Mesendoderm (in vitro differentiated cells): ENCODE measurements at places on chromosomes 5 and 9.

DNA sequence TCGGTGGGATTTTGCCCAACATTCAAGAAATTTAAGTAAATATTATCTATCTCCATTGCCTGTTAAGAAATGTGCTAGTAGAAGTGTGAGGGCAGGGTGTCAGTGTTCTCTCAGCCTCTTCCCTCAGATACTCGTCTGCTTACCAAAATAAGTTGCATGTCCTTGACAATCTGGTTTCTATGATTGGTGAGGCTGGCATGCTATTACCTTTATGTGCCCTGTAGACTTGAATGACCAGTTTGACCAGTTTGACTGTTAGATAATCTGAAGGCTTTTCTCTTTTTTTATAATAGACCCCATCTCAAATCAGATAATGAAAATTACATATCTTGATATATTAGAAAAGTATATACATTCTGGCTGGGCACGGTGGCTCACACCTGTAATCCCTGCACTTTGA is 348 bp downstream of the CATSPER3 start:
- DNase-seq, result no peak
- no peaks in the 10 kb centered on the region for H3K27me3 ChIP-seq
- H3K4me1 ChIP-seq, result no peaks in the 10 kb centered on the region
- H3K27ac ChIP-seq, result no peak overlapping the region
- no peaks in the 10 kb centered on the region for H3K36me3 ChIP-seq
- H3K4me3 ChIP-seq, result no peak overlapping the region

DNA sequence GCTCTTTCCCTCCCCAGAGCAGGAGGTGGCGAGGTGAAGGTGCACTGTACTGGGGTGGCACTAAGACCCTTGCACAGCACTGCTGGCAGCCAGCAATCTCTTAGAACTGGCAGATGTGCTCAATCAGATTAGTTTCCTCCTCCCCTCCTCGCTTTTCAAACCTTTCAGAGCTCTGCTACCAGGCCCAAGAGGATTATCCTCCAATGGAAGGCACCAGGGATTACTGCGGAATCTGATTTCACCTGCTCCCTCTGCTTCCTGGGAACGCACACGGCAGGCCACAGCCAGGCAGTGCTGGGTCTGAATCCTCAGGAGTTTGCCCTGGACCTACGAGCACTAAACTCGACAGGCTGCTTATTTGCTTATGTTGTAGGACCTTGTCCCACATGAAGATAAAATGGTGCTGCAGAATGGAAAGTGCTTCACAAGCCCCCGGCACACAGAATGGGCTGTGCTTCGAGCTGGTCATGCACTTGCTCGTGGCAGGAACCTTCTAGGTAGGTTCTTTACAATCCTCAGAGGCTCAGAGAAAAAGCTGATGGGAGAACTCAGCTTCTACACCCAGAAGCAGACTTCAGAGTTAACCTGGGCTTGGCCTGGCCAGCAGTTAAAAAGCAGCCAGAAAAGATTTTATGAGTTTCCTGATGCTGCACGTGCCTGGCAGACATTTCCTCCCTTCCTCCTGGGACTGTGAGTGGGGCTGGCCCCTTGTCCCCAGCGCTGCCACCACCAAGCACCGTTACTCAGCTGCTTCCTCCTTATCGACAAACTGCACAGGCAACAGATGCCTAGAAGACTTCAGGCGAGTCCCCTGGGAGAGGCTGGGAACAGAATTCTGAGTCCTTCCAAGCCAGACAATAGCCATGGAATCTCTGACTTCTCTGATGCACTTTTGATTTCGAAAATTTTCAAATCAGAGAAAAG is 33.1 kb downstream of the FABP6 start:
- no peak overlapping the region for H3K4me3 ChIP-seq
- H3K27ac ChIP-seq, result no peak overlapping the region
- no peaks in the 10 kb centered on the region for H3K36me3 ChIP-seq
- no peaks in the 10 kb centered on the region for H3K27me3 ChIP-seq

DNA sequence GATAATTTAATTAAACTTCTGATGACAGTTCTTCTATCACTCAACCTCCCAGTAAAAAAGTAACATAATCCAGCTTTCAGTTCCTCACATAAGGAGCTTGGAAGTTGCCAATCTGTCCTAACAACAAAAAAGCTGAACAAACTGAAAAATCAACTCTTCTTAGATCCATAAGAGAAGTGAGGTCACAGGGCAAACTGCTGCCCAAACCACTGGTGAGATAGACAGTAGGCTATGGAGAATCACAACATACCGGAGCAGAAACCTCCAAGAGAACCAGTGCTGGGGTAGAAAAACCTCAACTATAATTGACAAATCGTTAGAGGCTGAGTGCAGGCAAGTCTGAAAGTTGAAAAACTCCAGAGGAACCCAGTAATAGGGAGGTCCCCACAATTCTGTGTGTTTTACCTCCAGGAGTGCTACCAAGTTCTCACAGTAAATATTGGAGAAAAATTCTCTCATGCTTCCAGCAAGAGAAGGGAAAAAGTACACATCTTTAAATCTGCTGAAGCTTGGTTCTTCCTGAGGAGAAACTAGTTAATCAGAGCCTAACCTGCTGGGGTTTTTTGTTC is 300.0 kb downstream of the PDE4D start:
- H3K4me1 ChIP-seq, result no peaks in the 10 kb centered on the region
- H3K27me3 ChIP-seq, result no peaks in the 10 kb centered on the region
- DNase-seq, result no peak
- H3K36me3 ChIP-seq, result no peaks in the 10 kb centered on the region
- no peak overlapping the region for H3K27ac ChIP-seq

DNA sequence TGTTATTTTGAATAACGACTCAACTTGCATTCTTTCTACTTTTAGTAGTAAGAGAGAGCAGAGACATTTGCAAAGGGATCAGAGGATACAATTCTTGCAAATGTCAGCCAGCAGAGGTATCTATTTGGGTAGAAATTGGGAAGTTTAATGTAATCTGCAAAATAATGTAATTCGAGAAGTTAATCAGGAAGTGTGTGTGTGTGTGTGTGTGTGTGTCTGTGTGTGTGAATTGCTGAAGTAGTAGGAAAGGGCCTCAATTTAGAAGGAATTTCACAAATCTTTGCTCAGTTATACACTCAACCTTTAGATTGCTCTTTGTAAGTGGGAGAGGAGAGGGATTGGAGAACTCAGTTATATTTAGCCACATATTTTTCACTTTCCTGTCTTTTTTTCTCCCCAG is 11.0 kb upstream of the IFNA1 start:
- no peak for DNase-seq
- H3K27ac ChIP-seq, result no peak overlapping the region
- no peaks in the 10 kb centered on the region for H3K4me1 ChIP-seq
- no peaks in the 10 kb centered on the region for H3K27me3 ChIP-seq
- no peaks in the 10 kb centered on the region for H3K36me3 ChIP-seq
- H3K4me3 ChIP-seq, result no peak overlapping the region

GRCh38 chr9:14451949-14452348 is 138.0 kb upstream of the NFIB start:
- no peaks in the 10 kb centered on the region for H3K27me3 ChIP-seq
- H3K36me3 ChIP-seq, result no peaks in the 10 kb centered on the region
- no peak overlapping the region for H3K4me3 ChIP-seq
- no peaks in the 10 kb centered on the region for H3K4me1 ChIP-seq

- H3K27me3 ChIP-seq, result no peaks in the 10 kb centered on the region
- no peak for DNase-seq
- no peak overlapping the region for H3K4me3 ChIP-seq
- H3K36me3 ChIP-seq, result no peaks in the 10 kb centered on the region
- H3K27ac ChIP-seq, result no peak overlapping the region
- H3K4me1 ChIP-seq, result no peaks in the 10 kb centered on the region
Observed at GRCh38 chr5:178332210-178332641, 99.6 kb upstream of the PHYKPL start.

GRCh38 chr5:50439221-50439620 is 1.9 kb downstream of the EMB start:
- H3K4me1 ChIP-seq, result no peaks in the 10 kb centered on the region
- H3K36me3 ChIP-seq, result no peaks in the 10 kb centered on the region
- no peak overlapping the region for H3K4me3 ChIP-seq
- H3K27ac ChIP-seq, result no peak overlapping the region
- H3K27me3 ChIP-seq, result no peaks in the 10 kb centered on the region

- no peaks in the 10 kb centered on the region for H3K36me3 ChIP-seq
- H3K27ac ChIP-seq, result no peak overlapping the region
- no peak overlapping the region for H3K4me3 ChIP-seq
Observed at GRCh38 chr9:72132052-72132451, 17.2 kb upstream of the GDA start.

DNA sequence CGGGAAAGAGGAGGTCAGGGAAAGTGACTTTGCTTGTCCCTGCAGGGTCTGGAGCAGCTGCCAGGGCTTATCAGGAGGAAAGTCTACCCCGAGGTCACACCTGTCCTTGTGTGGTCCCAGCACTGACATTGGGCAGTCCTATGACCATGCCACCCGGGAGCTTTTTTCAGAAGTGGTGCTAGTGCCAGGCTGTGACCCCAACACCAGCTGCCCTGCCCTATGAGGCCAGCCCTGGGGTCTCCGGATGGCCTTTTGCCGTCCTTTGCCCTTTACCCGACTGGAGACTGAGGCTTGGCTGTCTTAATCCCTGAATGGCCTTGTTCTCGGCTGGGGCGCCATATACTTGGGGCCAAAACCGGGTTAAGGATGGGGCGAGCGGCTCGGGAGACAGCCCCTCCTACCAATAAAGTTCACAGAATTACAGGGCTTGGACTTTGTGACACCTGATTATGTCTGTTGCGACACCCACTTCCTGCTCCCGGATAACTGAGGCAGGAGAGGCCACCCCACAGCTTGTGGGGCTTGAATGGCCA is 22.2 kb upstream of the SLC9A3 start:
- DNase-seq, result no peak
- H3K27ac ChIP-seq, result no peak overlapping the region
- H3K36me3 ChIP-seq, result no peaks in the 10 kb centered on the region
- no peak overlapping the region for H3K4me3 ChIP-seq

- no peak overlapping the region for H3K4me3 ChIP-seq
- H3K27me3 ChIP-seq, result no peaks in the 10 kb centered on the region
- no peaks in the 10 kb centered on the region for H3K36me3 ChIP-seq
- no peaks in the 10 kb centered on the region for H3K4me1 ChIP-seq
- no peak for DNase-seq
Observed at GRCh38 chr5:110257971-110258370, 468.5 kb downstream of the TMEM232 start.

- no peaks in the 10 kb centered on the region for H3K36me3 ChIP-seq
- no peaks in the 10 kb centered on the region for H3K27me3 ChIP-seq
- H3K27ac ChIP-seq, result no peak overlapping the region
- no peak overlapping the region for H3K4me3 ChIP-seq
- peak; percentile 63 for DNase-seq
Observed at GRCh38 chr5:116157902-116158301, 73.1 kb downstream of the COMMD10 start.

DNA sequence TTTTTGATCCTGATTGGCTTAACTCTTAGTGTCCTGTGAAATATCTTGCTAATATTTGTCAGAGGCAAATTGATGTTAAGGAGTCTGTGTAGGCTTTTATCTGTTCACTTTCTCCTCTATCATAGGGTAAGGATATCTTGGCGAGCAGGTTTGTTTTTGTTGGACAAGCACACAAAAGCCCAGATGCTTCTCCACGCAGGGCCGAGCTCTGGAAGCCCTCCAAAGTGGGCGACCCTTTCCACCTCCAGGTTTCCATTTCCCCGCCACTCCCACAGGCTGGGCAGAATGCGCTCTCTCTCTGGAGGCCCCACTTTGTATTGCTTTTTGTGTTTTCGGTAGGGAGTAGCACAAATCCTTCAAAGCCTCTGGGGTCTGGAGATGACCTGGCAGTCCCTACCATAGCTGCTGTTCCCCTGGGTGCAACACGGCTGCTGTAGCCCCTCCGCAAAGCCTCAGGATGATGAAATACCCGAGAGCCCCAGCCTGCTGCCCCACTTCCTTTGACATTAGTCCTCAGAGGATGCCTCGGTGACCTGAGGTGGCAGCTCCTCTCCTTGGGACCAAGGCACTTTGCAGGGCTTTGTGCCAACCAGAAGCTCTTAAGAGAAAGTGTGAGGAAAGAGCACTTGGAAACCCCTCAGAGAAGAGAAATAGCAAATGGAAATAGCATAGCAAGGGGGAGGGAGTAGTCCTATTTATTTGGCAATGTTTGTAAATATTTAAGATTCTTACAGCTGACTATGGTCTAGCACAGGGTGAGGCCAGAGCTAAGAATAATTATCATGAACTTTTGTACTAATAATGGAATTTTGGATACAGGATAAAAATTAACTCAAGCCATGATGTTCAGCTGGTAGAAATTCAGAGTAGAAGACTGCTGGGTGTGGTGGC is 122.8 kb downstream of the ARHGEF28 start:
- H3K4me1 ChIP-seq, result no peaks in the 10 kb centered on the region
- no peak for DNase-seq
- no peaks in the 10 kb centered on the region for H3K36me3 ChIP-seq
- no peak overlapping the region for H3K4me3 ChIP-seq
- H3K27me3 ChIP-seq, result no peaks in the 10 kb centered on the region
- no peak overlapping the region for H3K27ac ChIP-seq

- no peak for DNase-seq
- H3K36me3 ChIP-seq, result no peaks in the 10 kb centered on the region
- no peaks in the 10 kb centered on the region for H3K4me1 ChIP-seq
- no peak overlapping the region for H3K4me3 ChIP-seq
- no peaks in the 10 kb centered on the region for H3K27me3 ChIP-seq
- no peak overlapping the region for H3K27ac ChIP-seq
Observed at GRCh38 chr9:2664174-2665065, 42.8 kb downstream of the VLDLR start.

GRCh38 chr9:89543621-89544278 is 45.8 kb upstream of the SEMA4D start:
- no peak overlapping the region for H3K4me3 ChIP-seq
- H3K27ac ChIP-seq, result no peak overlapping the region
- no peaks in the 10 kb centered on the region for H3K4me1 ChIP-seq
- no peaks in the 10 kb centered on the region for H3K36me3 ChIP-seq
- no peak for DNase-seq

GRCh38 chr5:37742111-37742510 is 97.7 kb downstream of the GDNF start:
- H3K27ac ChIP-seq, result no peak overlapping the region
- no peaks in the 10 kb centered on the region for H3K36me3 ChIP-seq
- no peaks in the 10 kb centered on the region for H3K27me3 ChIP-seq
- no peak overlapping the region for H3K4me3 ChIP-seq

DNA sequence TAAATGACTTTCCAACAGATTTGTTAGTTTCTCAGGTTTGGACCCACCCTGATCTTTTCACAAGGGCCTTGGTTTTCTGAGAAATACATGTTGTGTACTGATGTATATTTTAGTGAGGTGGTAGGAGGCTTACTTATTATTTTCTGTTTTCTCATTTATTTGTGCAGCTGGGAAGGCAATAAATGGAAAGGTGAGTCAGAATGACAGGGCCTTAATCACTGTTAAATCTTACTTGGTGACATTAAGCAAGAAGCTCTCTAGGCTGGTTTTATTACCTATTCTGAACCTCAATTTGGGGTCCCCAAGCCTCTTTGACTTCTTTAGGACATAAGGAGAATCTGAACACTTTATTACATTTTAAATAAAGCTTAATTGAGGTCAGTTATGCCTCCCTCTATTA is 214.0 kb upstream of the DAB2 start:
- no peaks in the 10 kb centered on the region for H3K36me3 ChIP-seq
- DNase-seq, result no peak
- no peaks in the 10 kb centered on the region for H3K4me1 ChIP-seq
- no peak overlapping the region for H3K27ac ChIP-seq
- H3K4me3 ChIP-seq, result no peak overlapping the region

- no peaks in the 10 kb centered on the region for H3K4me1 ChIP-seq
- H3K4me3 ChIP-seq, result no peak overlapping the region
- no peaks in the 10 kb centered on the region for H3K36me3 ChIP-seq
- no peak overlapping the region for H3K27ac ChIP-seq
Observed at GRCh38 chr5:55868846-55869245, 17.7 kb downstream of the IL31RA start.

GRCh38 chr5:141330299-141331080 is at the start of gene PCDHGA1:
Gene PCDHGA1 (plus strand): TSS chr5:141330514.
- no peaks in the 10 kb centered on the region for H3K36me3 ChIP-seq
- no peaks in the 10 kb centered on the region for H3K27me3 ChIP-seq
- peak; percentile 26 for DNase-seq
- no peaks in the 10 kb centered on the region for H3K4me1 ChIP-seq
